Sciatic nerve (tissue), 2 donors: ENCODE measurements at places on chromosomes 3 and 15. TPM values are rescaled to one million over a fixed set of nuclear protein-coding genes. Genes with fewer than 3 reads are reported as not detected.

DNA sequence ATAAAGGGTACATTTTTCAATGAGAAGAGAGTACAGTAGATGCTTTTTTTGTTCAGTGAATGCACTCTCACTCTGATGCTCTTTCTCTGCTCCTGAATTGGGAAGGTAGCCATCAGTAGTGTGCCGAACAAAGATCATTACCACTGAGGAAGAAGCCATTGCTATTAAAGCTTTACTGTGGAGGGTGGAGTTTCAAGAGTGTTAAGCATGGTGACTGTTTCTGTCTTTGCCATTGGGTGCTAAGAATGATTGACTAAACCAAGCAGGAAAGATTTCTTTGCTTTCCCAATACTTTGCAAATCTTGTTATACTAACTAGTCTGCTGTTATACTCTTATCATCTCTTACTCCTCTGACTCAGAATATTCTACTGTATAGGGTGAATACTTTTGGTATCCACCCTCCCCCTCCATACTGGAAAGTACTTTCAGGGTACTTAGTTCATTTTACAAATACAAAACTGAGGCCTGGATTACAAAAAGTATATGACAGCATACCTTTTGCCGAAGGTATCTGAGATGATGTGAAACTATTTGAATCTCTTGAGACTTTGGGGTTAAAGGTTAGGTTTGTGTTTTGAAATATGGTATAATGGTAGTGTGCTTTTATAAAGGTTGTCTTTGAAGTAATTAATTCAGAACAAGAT is 1.7 kb downstream of the RAB11A start:
- DNase-seq: no peak

Gene GNAT1
- not detected for total RNA-seq

- peak; percentile 79 for DNase-seq
These were observed 17.6 kb upstream of the ALDH1L1 start for GRCh38 chr3:126197854-126198584.

DNA sequence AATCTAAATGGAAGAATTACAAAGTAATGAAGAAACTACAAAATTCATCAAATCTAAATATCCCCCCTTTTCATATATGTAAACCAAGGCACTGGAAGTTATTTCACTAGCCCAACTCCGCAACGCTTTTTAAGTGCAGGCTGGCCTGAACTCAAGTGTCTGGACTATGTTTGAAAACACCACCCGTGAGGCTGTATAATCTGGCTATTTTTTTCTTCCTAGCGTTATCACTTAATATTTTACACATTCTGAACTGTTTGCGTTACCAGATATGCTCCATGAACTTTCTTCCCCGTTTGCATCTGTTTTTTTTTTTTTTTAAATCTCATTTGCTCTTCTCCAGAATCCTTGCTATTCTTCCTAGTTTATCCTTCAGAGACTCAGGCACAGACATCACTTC is 619.5 kb upstream of the CBLB start:
- no peak for DNase-seq

- DNase-seq: no peak
These were observed 1.2 kb downstream of the NT5DC2 start for GRCh38 chr3:52532517-52532837.

DNA sequence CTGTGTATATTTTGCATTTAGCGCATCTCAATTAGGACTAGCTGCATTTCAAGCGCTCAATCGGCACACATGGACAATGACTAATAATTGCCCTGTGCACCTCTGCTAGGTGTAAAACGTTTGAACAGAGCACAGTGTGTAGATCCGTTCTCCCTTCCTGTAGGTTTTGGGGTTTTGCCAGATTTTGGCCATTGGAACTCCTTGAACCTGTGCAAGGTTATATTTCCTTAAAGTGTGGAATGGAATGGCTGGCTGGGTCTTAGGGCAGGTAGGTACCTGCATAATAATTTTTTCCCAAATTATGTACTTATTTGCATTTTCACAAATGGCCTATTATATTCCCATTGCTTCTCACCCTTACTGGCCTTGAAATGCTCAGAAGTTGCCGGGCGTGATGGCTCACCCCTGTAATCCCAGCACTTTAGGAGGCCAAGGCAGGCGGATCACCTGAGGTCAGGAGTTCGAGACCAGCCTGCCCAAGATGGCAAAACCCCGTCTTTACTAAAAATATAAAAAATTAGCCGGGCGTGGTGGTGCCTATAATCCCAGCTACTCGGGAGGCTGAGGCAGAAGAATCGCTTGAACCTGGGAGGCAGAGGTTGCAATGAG is 777 bp downstream of the RNU5B-1 start:
- DNase-seq: no peak

DNA sequence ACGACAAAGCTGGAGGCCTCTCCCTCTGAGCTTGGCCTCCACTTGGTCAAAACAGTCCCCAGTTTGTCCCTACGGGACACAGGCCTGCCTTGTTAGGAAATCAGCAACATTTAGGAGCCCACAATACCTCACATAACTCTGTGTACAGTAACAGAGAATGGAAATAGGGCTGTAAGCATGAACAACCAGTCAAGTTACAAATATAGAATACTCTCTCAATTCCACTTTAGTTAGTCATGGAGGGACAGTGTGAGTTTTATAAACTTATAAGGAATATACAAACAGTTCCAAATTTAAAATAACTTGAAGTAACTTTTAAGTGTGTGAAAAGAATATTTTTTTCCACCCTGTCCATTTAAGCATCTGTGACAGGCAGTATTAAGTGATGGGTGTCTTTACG is 129.4 kb downstream of the PGPEP1L start:
- DNase-seq: no peak

DNA sequence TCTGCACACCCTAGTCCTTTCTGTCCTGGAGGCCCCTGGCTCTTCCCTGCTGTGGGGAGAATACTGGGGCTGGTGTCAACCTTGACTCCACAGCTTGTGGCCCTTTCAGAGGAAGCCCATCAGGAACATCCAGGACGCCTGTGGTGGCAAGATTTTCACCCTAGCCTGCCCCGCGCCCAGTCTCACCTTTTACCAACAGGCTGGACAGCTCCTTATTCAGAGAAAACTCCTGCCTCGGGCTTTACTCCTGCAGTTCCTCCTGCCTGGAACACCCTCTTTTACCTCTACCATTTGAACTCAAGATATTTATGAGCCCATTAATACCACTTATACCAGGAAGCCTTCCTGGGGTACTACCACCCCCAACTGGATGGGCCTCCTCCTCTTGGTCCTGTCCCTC is 2.7 kb upstream of the CACNA2D2 start:
- DNase-seq: no peak

Gene SLC24A5
- total RNA-seq: 0.89 TPM
